ENCODE measurements at places on chromosomes 6 and 20.

- DNase-seq: peak; percentile 6
These were observed 129.3 kb downstream of the KLHL32 start for GRCh38 chr6:97053643-97054411.

DNA sequence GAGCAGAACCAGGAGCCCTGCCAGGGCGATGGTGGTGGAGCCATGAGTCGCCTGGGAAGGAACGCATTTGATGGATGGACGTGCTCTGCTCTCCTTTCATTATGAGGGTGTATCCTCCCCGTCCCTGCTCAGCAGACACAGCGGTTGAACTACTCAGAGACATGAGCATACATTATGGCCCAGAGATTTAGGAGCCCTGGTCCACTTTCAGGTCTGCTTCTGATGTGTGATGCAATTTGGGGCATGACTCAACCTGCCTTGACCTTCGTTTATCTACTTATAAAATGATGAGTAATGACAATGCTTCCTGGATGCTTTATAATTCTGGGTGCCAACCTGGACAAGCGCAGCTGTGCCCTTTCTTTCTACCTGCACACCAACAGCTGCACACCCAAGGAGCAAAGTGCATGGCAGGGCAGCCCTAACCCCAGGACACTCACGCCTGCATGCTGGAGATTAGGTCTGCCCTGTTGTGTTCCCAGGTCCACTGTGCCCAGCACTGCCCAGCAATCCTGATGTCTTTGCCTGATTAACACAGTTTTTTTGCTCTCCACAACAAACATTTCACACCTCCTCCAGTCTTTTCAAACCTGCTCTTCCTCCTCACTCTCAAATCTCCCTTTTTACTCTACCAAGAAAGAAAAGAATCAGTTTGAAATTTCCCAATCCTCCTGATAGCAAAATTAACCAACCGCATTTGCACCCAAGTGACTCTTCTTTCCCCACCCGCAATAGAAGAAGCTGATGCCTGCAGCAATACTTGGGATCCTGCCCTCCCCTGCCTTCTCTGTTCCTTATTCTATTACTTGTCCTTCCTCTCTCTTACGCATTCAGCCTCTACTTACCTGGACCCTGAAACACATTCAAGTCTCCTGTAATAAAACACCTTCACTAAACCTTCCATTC lies 81.2 kb downstream of the EZR start:
- DNase-seq: peak; percentile 77

- DNase-seq: no peak
These were observed 535.6 kb downstream of the QKI start for GRCh38 chr6:163950159-163950558.

DNA sequence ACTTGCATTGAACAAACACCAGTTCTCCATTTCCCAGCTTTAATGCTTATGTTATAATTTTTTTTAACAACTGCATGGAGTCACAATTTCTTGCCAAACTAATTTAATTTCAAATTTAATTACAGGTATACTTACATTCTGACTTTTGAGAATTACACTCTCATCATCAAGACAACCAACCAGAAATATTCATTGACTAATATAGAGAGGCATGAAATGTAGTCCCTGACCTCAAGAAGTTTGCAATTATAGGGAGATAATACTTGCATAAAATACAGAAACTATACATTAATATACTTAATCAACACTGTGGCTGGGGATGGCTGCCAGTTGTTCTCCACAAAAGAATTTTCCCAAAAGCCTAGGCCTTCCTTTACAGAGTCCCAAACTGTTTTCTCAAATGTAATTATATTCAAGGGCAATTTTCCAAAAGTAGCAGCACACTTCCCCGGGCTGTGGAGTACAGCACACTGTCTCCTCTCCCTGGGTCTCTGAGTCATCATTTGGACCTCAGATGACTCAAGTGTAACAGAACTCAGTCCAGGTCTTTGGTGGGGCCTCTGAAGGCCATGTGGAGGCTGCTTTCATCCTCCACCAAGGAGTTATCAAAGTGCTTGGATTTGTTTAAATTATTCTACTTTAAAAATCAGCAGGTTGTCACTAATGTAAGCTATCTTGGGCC lies 114.1 kb downstream of the KIF16B start:
- no peak for DNase-seq

DNA sequence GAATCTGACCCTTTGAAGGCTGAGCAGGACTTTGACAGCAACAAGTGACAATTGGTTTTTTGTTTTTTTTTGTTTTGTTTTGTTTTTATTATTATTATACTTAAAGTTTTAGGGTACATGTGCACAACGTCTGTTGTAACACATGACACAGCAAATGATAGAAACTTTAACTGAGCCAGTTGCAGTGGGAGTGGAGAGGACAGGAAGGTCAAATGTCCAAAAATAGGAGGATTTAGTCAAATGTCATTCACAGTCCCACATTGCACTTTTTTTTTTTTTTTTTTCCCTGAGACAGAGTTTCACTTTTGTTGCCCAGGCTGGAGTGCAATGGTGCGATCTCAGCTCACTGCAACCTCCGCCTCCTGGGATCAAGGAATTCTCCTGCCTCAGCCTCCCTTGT lies 223.0 kb downstream of the HIVEP2 start:
- DNase-seq: no peak

DNA sequence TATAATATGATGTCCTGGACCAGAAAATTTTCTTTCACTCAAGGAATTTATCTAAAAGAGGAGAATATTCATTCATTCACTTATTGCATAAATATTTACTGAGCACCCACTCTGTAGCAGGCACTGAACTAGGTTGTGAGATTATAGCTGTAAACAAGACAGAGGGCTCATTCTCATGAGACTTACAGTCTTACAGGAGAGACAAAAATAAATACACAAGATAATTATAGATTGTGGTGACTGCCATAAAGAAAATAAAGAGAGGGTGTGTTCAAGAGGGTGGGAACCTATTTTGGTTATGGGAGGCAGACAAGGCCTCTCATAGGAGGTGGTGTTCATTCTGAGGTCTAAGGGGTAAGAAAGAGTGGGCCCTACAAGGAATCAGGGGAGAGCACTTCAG lies 109.9 kb upstream of the SUPT3H start:
- no peak for DNase-seq

DNA sequence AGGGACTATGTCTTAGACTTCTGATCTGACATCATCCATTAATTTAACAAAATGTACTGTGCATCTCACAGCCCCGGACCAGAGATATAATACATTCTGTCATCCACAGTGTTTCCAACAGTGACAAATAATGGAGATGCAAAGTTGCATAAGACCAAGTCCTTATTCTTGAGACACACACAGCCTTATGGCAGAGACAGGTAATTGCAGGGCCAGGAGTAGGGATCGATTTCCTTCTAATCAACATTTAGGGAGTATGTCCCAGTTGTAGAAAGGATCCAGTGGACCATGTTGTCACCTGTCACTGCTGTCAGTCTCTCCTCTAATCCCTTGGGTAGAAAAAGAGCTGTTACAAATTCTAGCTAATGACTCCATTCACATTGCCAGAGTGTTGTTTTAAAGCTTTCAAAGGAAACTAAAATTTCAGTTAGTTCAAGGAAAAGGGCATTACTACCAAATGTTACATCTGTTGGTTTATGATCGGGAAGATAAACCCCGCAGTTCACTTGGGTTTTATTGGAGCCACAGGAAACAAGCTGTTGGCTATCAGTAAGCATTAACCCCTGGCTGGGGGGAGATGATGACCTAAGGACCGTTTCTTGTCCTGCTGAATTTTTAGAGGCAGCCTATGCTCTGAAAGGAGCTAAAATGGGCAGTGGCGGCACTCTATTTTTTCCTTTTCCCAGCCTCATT lies 111.4 kb upstream of the ATXN1 start:
- no peak for DNase-seq

DNA sequence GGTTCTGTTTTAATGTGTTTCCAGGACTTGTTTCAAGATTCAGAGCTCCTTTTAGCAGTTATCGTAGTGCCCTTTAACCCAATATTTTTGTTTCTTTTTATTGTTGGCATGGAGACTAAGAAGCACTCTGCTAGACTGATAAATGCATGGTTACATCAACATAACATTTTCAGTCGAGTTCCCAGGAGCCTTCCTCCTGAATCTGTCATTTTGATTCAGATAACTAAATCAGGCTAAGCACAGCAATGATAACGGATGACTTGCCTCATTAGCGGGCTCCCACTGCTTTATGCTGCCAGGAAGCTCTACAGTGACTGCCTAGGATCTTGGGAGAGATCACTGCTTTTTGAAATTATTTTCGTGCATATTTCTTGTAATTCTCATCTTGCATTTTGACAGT lies 772.8 kb upstream of the GJE1 start:
- no peak for DNase-seq

DNA sequence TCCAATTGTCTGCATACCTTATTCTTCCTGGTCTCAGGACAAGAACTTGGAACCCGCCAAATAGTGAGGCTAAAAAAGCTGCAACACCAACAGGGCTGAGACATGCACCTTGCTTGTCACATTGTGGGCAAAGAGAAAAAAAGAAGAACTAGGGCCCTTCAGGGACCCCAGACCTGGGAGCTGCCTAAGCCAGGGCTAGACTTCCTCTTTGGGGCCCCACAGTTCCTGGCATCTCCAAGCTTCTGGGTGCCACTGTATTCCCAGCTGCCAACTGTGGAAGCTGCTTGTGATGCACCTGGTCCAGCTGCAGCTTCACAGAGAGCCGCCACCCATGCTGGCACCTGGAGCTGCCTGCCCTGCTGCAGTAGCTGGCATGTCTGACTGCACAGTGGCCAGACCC lies 370.6 kb downstream of the CD83 start:
- no peak for DNase-seq

DNA sequence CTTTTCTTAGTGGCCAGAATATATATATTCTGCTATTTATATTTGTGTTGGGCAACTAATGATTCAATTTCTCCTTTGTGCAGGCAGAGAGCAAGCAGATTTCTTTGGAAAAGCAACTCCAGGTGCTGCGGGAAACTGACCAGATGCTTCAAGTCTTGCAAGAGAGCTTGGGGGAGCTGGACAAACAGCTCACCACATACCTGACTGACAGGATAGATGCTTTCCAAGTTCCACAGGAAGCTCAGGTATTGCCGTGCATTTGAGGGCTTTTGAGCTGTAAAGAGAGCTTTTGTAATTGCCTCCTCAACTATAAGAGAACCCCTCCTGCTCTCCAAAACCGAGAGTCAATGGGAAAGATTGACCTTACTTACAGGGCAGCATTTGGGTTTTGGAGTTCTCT lies 203.5 kb downstream of the UTRN start:
- DNase-seq: no peak

GRCh38 chr20:43833511-43834395 lies 80.9 kb upstream of the TOX2 start:
- DNase-seq: no peak

DNA sequence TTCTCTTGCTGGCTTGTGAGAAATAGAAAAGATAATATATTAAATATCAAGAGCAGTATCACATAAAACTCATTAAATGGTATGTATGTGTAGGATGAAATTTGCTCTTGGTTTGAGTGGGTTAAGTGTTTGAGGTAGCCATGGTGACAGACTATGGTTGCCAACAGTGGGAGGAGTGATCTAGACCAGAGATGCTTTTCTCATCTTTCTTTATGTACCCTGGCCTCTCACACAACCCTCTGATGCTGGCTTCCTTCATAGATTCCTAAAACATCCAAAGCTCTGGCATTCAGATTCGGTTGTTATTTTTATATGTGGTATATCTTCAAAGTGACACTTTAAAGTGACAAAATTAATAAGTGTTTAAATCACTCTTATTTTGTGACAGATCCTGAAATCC lies 9.0 kb upstream of the MLIP start:
- DNase-seq: no peak

GRCh38 chr6:128032042-128032441 lies 131.2 kb upstream of the THEMIS start:
- DNase-seq: no peak

DNA sequence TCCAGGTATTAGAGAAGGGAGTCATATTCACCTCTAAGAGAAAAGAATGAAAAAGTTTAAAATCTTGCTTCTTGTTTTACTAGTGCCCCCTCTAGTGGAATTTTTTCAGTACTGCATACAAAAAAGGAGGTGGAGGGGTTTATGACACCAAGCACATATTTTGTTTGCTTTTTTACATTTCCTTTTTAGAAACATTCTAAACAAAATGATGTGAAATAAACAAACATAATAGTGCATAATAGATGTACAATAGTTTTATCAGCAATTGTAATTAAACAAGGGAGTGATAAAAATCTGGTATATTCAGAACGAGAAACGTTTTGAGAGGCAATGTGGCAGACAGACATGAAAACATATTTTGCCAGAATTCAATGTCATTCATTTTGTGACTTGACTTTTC lies 111.0 kb upstream of the TFAP2D start:
- DNase-seq: peak; percentile 19

GRCh38 chr6:105432797-105433196 lies 29.9 kb upstream of the PREP start:
- DNase-seq: peak; percentile 55

DNA sequence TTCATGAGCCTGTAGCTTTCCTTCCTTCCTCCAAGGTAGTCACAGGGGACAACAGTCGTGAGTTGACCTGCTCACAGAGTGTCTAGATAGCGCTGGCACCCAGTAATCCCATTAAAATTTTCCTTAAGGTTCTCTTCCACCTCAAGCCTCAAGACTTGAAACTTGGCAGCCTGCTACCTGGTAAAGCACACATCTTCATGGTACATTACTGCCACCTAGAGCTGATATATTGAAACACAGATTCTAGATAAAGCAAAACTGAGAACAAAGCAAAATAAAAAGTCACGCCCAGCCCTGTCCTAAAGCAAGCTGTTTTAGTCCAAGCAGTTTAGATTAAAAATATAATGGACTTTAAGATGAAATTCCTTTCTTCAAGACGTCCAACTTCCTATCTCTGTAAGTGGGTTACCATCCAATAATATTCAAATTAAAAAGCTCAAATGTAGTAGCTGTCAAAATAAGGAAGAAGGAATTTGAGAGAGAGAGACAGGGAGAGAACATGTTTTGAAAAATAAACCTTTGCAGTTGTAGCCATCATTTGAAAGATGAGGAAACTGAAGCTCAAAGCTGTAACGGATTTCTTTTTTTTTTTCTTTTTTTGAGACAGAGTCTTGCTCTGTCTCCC lies 50.7 kb upstream of the CD83 start:
- DNase-seq: peak; percentile 59

GRCh38 chr6:20454204-20454824 lies 52.6 kb downstream of the E2F3 start:
- DNase-seq: no peak

GRCh38 chr6:4967301-4968030 lies 36.4 kb downstream of the RPP40 start:
- no peak for DNase-seq

- no peak for DNase-seq
These were observed 156.8 kb upstream of the MLN start for GRCh38 chr6:33960345-33961313.

GRCh38 chr6:40358473-40359460 lies 228.4 kb downstream of the LRFN2 start:
- no peak for DNase-seq

GRCh38 chr6:134345789-134346188 lies 27.9 kb upstream of the SGK1 start:
- no peak for DNase-seq

DNA sequence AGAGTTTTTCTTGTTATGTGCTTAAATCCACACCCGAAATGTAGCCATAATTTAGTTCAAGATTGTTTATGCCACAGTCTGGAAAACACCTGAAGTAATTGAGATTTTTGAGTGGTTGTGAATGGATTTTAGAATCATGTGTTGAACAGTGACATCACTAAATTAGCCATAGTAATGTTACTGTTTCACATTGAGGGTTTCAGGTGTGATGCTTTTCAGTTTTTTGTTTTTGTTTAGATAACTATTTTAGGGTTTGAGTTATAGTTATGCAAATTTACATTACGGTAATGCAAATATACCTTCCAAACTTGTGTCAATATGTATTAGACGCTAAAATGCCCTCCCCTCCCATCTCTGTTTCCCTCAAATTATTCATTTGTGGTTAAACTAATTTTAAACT lies 22.9 kb downstream of the QKI start:
- no peak for DNase-seq

GRCh38 chr20:328027-328974 lies 2.9 kb downstream of the SOX12 start:
- DNase-seq: no peak

All from SW480 (cell line).